NCI-H1105 treated with DMSO at 0.1 percent for 48 hours (cell line): ENCODE measurements at places on chromosomes 12 and 14.

DNA sequence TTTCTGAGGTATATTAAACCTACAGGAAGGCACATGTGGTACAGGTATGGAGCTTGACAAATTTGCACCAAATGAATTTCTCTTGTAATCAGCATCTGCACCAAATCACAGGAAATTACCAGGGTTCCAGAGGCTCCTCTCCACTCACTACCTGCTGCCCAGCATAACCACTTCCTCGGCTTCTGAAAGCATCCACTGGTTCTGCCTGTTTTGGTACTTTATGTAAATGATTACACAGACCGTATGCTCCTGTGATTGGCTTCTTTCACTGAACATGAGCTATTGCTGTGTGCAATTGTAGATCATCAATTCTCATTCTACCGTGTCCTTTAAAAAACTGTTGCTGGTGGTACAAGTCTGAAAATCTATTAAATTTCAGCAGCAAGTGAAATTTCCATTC is 522.1 kb downstream of the TMEM132D start:
- no peak for DNase-seq

DNA sequence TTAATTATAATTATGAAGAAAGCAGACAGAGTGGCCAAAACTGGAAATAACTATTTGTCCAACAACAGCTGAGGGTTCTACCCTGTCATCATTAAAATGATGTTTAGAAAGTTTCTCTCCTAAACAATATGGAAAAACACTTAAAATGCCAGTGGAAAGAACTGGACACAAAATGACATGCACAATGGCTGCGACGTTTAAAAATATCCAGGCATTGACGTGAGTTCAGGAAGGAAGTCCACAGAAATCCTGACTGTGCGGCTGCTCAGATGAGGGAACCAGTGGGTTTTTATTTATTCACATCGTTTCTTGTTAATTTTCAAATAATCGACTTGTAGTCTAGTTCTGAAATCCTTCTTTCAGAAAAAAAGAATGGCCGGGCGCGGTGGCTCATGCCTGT is 58.3 kb downstream of the CCNK start:
- no peak for DNase-seq

GRCh38 chr12:116404913-116405611 is 127.6 kb upstream of the MED13L start:
- DNase-seq = no peak

DNA sequence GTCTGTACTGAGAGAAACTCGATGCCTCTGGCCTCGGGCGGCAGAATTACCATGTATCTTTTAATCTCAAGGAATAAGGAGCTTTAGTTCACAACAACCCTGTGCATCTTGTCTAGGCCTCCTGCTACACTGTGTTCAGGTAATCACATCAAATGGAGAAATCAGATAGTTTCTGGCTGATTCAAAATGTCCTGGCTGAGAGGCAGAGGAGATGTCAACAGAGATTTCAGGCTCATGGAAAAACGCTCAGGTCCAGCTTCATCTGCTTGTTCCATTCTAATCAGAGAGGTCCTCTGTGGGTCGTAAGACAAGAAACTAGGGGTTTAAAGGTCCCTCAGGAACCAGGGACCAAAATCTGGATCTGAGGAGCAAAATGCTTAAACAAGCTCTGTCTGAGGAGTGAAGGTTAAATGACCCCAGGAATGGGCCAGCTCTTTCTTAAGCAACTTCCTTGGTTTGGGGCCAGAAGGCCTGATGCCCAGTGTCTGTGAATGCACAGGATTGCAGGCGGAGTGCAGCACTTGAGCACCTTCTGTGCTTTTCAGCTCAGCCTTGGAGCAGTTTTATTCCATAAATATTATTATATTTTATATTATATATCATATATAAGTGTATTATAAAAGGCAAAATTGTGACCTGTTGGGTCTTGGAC is 170.2 kb upstream of the PRICKLE1 start:
- no peak for DNase-seq

- no peak for DNase-seq
Observed at GRCh38 chr12:119864591-119864990, 12.5 kb downstream of the CIT start.

GRCh38 chr12:62214846-62215245 is 45.4 kb upstream of the USP15 start:
- no peak for DNase-seq

DNA sequence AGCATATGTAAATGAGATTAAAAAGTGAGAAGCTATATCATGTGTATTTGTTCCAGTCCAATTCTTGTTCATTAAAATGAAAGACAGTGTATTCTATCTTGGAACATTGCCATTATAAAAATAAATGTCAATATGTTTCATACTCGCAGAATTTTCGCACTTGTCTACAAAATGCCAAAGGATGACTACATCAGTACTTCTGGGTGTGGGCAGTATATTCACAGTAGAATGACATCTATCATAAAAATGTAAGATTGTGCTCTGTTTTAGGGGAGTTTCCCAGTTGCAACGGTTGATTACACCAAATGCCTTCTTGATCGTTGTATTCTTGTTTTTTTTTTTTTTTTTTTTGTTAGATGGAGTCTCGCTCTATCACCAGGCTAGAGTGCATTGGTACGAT is 292.3 kb upstream of the E2F7 start:
- DNase-seq = no peak

- DNase-seq = no peak
Observed at GRCh38 chr14:42911642-42912041, 1305.0 kb downstream of the LRFN5 start.

DNA sequence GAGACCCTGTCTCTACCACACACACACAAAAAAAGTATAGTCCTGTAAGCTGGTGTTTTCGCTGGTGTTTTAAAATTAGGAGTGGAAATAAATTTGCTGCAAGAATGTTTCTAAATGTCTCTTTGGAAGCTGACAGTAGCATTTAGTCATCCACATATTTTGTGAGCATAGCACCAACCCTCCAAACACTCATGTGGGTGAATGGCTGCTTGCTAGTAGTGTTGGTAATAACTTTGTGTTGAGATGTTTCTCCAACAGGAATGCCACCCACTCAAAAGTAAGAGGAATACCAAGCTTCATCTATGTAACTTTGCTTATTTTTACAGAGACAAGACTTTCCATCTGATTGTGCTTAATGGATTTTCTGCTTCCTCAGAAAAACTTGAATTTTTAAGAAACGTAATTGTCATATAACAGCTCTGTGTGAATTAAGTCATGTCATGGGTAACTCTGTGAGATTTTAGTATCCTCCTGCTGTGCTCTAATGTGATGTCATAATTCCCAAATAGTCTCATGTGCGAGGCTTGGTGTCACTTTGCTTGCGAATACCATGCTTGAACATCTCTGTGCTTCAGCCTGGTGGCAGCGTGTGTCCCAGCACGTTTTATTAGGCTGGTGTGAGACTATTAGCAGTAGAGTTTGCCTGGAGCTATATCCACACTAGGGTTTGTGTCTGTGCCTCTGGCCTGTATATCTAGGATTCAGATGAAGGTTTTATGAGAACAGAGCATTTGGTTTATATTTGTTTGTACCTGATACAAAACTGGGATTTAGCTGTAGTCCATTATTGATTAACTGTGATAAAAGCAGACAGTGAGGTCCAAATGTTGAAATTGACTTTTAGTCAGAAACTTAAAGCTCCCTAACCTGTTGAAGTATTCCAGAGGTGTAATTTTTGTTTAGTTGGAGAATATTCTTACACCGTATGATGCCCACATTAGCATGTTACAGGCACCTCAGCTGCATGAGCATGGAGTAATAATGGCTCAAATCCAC is 80.5 kb downstream of the FBXW8 start:
- no peak for DNase-seq

DNA sequence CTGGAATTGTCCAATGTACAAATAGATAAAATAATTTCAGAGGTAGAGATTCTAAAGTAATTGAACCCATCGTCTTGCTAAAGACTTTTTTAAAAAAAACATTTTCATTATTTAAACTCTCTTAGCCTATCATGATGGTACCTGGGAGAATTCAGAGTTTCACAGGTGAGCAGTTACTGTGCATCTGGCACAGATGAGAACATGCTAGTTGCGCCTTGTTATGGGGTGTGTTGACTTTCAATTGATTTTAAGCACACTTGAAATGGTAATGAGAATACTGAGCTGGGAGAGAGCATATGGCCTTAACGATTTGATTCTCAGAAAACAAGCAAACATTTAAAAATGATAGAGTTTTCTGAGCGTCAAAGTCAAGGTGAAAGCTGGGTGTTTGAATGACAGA is 66.6 kb downstream of the FLRT2 start:
- peak; percentile 83 for DNase-seq

DNA sequence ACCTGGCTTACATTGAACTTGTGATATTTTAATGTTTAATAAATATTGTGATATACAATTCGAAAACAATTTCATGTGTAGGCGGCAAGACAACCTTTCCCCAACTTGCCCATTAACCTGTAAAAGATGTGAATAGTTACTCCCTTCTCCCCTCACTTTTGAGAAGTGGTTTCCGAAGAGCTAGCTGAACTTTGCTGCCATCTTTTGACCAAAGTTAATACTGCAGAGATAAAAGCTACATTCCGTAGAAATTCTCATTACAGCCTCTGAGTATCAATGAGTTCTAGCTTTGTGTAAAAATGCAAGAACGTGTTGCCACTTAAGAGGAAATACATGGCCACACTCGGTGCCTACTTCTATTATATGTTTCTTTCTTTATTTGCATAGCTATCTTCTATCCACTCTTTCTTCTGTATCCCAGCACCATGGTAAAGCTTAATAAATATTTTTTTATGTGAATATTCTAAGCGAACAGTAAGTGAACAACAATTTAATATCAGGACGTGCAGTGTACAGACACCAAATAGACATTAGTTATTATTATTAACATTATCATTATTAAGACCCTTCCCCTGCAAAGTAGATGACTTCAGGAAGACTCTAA is 105.1 kb upstream of the TMEM260 start:
- DNase-seq = peak; percentile 63

- DNase-seq = no peak
Observed at GRCh38 chr14:52917735-52918134, 33.1 kb downstream of the FERMT2 start.

GRCh38 chr12:93434256-93434865 is 7.4 kb downstream of the UBE2N start:
- no peak for DNase-seq

GRCh38 chr12:45912774-45913173 is 77.6 kb downstream of the SCAF11 start:
- peak; percentile 96 for DNase-seq

DNA sequence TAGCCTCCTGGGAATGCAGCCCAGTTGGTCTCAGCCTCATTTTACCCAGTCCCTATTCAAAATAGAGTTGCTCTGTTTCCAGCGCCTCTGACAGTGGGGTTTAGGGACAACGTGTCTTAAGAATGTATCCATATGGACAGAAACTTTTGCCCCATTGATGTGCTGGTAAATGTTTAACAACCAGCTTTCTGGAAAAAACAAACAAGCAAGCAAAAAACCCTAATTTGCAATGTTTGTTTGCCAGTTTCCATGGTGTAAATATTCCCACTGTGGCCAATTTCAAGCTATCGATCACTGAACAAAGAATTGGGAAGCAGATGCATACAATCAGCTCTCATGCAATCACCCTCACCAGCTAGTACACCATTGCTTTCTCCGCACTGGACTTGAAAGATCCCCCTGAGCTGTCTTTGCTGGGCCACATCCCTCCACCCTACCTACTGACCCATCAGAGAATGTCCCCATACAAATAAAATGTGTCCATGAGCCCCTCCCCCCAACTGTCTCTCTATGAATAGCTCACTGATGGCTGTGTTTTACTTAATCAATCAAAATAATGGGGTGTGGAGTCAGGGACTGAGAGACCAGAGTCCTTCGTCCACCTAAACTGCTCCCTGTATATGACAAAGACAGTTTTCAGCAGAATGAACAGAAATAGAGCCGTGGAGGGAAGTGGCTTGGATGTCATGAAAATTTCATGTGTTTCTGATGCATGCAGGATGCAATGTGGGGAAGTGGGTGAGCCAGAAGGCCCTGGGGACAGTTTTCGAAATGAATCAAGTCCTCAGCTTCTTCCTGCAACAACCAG is 40.8 kb downstream of the CCDC60 start:
- no peak for DNase-seq

- DNase-seq = no peak
Observed at GRCh38 chr14:88270776-88271175, 52.3 kb downstream of the KCNK10 start.

- DNase-seq = no peak
Observed at GRCh38 chr12:132986885-132987225, 688 bp downstream of the ZNF26 start.

- no peak for DNase-seq
Observed at GRCh38 chr14:31939934-31940333, 137.2 kb upstream of the ARHGAP5 start.

GRCh38 chr12:42236017-42236416 is 2.0 kb downstream of the YAF2 start:
- no peak for DNase-seq

- DNase-seq = no peak
Observed at GRCh38 chr12:68609998-68610369, 715 bp upstream of the RAP1B start.

GRCh38 chr12:131473741-131474709 is 236.9 kb upstream of the SFSWAP start:
- DNase-seq = no peak

DNA sequence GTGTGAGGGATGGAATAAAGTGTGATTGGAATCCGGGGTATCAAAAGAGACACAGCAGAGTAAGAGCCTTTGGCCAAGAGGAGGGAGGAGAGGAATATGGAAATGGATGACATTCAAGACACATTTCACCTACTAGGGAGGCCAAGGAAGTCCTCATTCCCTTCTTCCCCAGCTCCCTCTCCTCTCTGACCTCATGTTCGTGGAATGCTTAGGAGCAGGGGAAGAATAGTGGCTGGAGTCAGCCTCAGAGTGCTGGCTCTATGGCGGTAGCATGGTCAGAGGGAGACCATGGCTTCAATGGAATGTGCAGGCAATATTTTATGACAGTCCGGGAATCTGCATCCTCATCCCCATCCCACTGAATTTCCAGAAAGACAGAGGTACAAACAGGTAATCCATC is 196.6 kb downstream of the EGLN3 start:
- no peak for DNase-seq

- DNase-seq = no peak
Observed at GRCh38 chr14:87705439-87705896, 287.5 kb downstream of the GALC start.

GRCh38 chr14:92352158-92352985 is 29.4 kb downstream of the SLC24A4 start:
- DNase-seq = peak; percentile 11

GRCh38 chr14:36439766-36440165 is 80.3 kb downstream of the NKX2-1 start:
- DNase-seq = no peak

DNA sequence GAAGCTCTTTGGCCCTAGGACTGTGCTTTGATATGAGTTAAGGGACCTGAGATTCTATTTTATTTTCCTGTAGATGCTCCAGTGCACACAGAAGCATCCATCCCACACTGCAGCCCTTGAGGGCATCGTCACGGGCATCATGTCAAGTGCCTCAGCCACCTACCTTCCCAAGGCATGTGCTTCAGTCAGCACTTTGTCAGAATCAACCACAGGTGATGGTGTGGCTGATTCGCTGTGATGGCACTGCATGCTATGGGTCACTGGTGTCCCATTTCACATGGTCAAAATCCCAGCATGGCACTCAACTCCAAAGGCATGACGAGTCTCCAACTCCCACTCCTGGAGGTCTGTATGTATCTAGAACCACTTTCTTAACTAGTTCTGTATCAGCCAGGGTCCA is 100.8 kb downstream of the AACS start:
- DNase-seq = no peak

- no peak for DNase-seq
Observed at GRCh38 chr12:107584563-107584962, 101.0 kb upstream of the PWP1 start.
